ENCODE measurements at places on chromosomes 3 and 15. TPM values are rescaled to one million over a fixed set of nuclear protein-coding genes. Genes with fewer than 3 reads are reported as not detected.

Gene CHP1
- 347 TPM for total RNA-seq

Gene XIRP1
- not detected for total RNA-seq

- H3K36me3 ChIP-seq, result no peaks in the 10 kb centered on the region
- no peaks in the 10 kb centered on the region for H3K27me3 ChIP-seq
- H3K4me1 ChIP-seq, result peaks cover 46% of the 10 kb centered on the region
- peak; percentile 85 for DNase-seq
- peak within 1 kb of the TSS; percentile 96 for H3K4me3 ChIP-seq
These were observed at the start of gene ZNF592 for GRCh38 chr15:84748274-84749110. Gene ZNF592, plus strand, starts transcription at chr15:84748592. Its CDS starts 34,084 bp downstream, at chr15:84782676.

Gene CD86
- total RNA-seq, result 0.49 TPM

GRCh38 chr3:40871394-40871793 is 327.9 kb upstream of the CTNNB1 start:
- H3K4me1 ChIP-seq, result peaks cover 6% of the 10 kb centered on the region
- no peak overlapping the region for H3K4me3 ChIP-seq
- H3K36me3 ChIP-seq, result no peaks in the 10 kb centered on the region
- DNase-seq, result no peak

DNA sequence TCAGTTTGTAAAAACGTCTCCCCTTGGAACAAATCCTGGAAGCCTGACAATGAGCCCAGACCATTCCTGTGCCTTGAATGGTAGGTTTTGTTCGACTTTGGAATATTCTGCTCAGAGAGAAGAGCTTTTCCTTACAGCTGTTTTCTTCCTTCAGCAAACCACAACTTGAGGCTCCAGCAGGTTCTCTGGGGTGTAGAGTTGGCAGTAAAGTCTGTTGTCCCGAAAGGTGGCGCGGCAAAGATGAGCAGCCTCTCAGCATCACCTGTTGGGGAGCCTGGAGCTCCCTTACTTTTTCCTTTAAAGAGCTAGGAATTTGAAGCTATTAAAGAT is 65.4 kb downstream of the BOC start:
- H3K27ac ChIP-seq, result peak overlapping the region; percentile 71
- H3K4me3 ChIP-seq, result no peak overlapping the region
- no peak for DNase-seq
- peaks cover 63% of the 10 kb centered on the region for H3K36me3 ChIP-seq
- peaks cover 14% of the 10 kb centered on the region for H3K4me1 ChIP-seq

DNA sequence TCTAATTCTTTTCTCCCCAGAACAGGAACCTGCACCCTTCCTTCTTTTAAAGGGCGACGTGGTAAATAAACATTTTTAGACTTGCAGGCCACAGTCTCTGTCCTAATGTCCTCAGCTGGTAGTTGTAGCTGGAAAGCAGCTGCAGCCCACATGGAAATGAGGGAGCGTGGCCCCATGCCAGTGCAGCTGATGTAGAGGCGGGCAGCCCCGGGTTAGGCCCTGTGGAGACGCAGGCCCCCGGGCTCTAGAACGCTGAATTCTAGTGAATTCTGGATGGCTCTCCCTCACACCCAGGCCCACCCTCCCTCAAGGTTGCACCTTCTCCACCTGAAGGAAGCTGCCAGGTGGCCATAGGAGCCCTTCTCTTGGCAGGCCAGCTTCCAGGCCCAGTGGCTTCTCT is 52.3 kb downstream of the PGPEP1L start:
- no peak overlapping the region for H3K4me3 ChIP-seq
- H3K27ac ChIP-seq, result peak overlapping the region; percentile 99
- no peaks in the 10 kb centered on the region for H3K27me3 ChIP-seq
- H3K4me1 ChIP-seq, result peaks cover 42% of the 10 kb centered on the region
- peak; percentile 47 for DNase-seq
- peaks cover 25% of the 10 kb centered on the region for H3K36me3 ChIP-seq

- H3K4me3 ChIP-seq, result no peak overlapping the region
- DNase-seq, result no peak
- no peaks in the 10 kb centered on the region for H3K36me3 ChIP-seq
- H3K27ac ChIP-seq, result no peak overlapping the region
- no peaks in the 10 kb centered on the region for H3K27me3 ChIP-seq
- H3K4me1 ChIP-seq, result peaks cover 40% of the 10 kb centered on the region
These were observed 14.4 kb downstream of the WWTR1 start for GRCh38 chr3:149643482-149643798.

DNA sequence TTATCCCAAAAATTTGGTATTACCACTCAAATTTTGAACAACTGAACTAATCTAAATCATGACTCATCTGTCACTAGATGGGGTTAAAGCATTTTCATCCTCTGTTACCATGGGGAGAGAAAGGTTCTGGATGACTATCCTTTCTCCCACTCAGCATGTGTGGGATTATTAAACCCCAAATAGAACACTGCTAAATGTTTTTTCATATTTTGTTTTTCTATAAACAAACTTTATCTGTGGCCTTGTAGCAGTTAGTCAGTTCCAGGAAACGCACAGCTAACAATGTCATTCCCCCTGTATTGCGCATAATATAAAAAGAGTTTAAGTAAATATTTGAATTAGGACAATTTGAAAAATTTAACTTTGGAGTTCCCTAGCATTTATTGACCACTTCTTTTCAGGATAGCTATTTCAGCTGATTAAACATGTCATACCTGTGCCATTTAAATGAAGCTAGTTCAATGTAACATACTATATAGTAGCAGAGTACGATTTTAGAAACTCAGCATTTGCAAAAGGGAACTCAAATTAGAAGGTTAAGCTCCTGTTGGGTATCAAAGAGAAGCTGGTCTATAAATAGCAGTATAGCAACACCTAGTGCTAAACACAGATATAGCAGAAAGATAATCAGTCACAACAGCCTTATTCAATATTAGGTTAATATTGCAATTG is 9.2 kb upstream of the TMEM212 start:
- H3K27me3 ChIP-seq, result no peaks in the 10 kb centered on the region
- H3K27ac ChIP-seq, result no peak overlapping the region
- H3K36me3 ChIP-seq, result no peaks in the 10 kb centered on the region
- H3K4me3 ChIP-seq, result no peak overlapping the region
- H3K4me1 ChIP-seq, result peaks cover 6% of the 10 kb centered on the region
- DNase-seq, result no peak

Gene SLC22A13
- not detected for total RNA-seq

GRCh38 chr15:89828281-89829145 is 13.9 kb upstream of the ANPEP start:
- peaks cover 3% of the 10 kb centered on the region for H3K36me3 ChIP-seq
- no peak overlapping the region for H3K4me3 ChIP-seq
- peak overlapping the region; percentile 43 for H3K27ac ChIP-seq
- H3K27me3 ChIP-seq, result no peaks in the 10 kb centered on the region

DNA sequence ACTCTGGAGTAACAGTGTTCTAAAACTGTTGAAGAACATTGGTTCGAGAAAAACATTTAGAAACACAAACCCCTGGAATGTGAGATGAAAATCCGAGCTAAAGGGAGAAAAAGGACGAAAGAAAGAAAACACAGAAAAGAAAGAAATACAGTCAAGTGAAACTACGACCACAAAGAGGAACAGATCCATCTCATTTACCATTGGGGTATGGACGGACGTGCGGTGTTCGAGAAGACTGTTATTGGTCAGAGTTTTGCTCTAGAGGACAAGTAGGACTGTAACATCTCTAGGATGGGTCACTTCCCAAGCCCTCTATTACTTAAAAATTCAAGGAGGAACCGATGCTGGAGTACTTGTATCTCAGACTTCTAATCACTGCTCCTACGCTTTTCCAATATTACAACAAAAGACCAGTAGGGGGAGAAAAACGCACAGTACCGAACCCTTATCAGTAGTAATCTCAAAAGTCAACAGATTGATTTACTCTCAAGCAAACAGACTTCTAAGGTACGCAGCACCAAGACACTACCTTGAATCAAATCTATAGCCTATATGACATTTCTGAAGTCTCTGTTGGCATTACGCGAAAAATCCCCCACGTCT is 1.1 kb upstream of the PIK3CA start:
- no peaks in the 10 kb centered on the region for H3K4me1 ChIP-seq
- no peaks in the 10 kb centered on the region for H3K27me3 ChIP-seq
- H3K4me3 ChIP-seq, result peak overlapping the region; percentile 62
- no peak for DNase-seq

Gene TIMP4
- 35.0 TPM for total RNA-seq

DNA sequence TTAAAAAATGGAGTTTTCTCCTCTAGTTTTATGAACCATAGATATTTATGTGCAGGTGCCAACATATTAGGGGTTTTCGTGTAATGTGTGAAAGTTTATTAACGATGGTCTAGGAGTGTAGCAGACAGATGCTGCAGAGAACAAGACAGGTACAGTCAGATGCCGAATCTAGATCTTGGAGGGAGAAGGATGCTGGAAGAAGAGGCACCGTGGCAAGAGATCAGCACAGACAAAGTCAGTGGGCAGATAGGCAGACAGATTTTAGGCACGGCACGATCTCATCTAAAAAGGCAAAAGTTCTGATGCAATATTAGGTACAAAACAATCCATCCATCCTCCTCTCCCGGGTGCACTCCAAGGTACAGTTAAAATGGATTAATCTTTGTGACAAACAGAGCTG is 161.6 kb downstream of the TIGIT start:
- no peaks in the 10 kb centered on the region for H3K27me3 ChIP-seq
- DNase-seq, result no peak
- H3K4me3 ChIP-seq, result no peak overlapping the region
- no peaks in the 10 kb centered on the region for H3K36me3 ChIP-seq

GRCh38 chr15:87986776-87987175 is 269.8 kb downstream of the NTRK3 start:
- no peaks in the 10 kb centered on the region for H3K36me3 ChIP-seq
- DNase-seq, result no peak
- no peaks in the 10 kb centered on the region for H3K27me3 ChIP-seq
- no peaks in the 10 kb centered on the region for H3K4me1 ChIP-seq

- no peak for DNase-seq
- H3K36me3 ChIP-seq, result no peaks in the 10 kb centered on the region
- no peaks in the 10 kb centered on the region for H3K27me3 ChIP-seq
- peaks cover 36% of the 10 kb centered on the region for H3K4me1 ChIP-seq
These were observed 48.4 kb downstream of the DAPK2 start for GRCh38 chr15:63997715-63998442.

DNA sequence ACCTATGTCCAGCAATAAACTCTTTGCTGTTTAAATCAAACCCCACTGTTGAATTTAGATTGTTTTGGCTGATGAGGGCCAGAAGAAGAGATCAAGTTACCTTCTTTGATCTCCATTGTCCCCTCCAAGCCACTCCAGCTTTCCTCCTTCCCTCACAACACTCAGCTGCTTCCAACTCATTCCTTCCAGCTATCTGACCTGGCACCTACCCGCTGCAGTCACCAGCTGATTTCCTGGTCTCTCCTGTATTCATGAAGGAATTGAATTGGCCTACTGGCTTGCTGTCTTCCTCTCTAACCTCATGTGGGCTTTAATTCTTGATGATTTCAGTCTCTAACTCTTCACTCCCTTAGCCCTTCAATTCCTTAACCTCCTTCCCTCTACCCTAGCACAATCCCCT is 40.8 kb upstream of the ABHD17C start:
- no peak for DNase-seq
- no peak overlapping the region for H3K4me3 ChIP-seq
- H3K36me3 ChIP-seq, result no peaks in the 10 kb centered on the region
- H3K27me3 ChIP-seq, result no peaks in the 10 kb centered on the region

Gene SHF
- 15.9 TPM for total RNA-seq

Gene ST8SIA2
- 4.3 TPM for total RNA-seq

GRCh38 chr3:135917076-135917475 is 48.5 kb upstream of the PPP2R3A start:
- H3K4me3 ChIP-seq, result no peak overlapping the region
- H3K27me3 ChIP-seq, result no peaks in the 10 kb centered on the region
- H3K4me1 ChIP-seq, result no peaks in the 10 kb centered on the region
- no peaks in the 10 kb centered on the region for H3K36me3 ChIP-seq
- no peak overlapping the region for H3K27ac ChIP-seq
- no peak for DNase-seq

Gene ADGRG7
- total RNA-seq, result not detected

Gene CFAP20DC
- total RNA-seq, result 0.67 TPM

GRCh38 chr3:32502946-32503286 is 264 bp upstream of the CMTM6 start:
- peak overlapping the region; percentile 90 for H3K27ac ChIP-seq
- H3K4me3 ChIP-seq, result peak overlapping the region; percentile 62
- DNase-seq, result no peak
- H3K4me1 ChIP-seq, result no peaks in the 10 kb centered on the region

GRCh38 chr3:24145981-24146822 is 201.1 kb downstream of the NR1D2 start:
- no peak for DNase-seq
- no peak overlapping the region for H3K4me3 ChIP-seq
- peaks cover 6% of the 10 kb centered on the region for H3K4me1 ChIP-seq

DNA sequence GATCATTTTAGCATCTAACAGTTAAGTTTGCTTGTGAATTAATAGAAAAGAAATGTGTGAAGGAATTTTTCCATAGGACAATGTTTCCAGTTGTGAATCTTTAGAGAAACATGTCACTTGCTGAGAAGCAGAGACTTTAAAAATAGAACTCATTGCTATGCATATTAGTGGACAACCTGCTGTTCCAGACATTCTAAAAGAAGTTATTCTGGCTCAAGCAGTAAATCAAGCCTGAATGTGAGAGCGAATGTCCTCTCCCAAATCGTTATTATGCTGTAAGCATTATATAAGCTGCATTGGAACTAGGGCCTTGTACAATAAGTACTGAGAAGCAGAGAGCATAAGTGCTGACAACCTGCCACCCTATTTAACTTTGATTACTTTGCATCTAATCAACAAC is 990.9 kb downstream of the PLOD2 start:
- no peak overlapping the region for H3K4me3 ChIP-seq
- H3K27ac ChIP-seq, result no peak overlapping the region
- H3K36me3 ChIP-seq, result no peaks in the 10 kb centered on the region
- no peaks in the 10 kb centered on the region for H3K4me1 ChIP-seq
